ENCODE measurements at places on chromosomes 5 and 9. TPM values are rescaled to one million over a fixed set of nuclear protein-coding genes. Genes with fewer than 3 reads are reported as not detected.

The CDC20B gene
- total RNA-seq, result not detected

The HEMGN gene
- not detected for total RNA-seq

The SEMA6A gene
- total RNA-seq, result 37.8 TPM

The GADD45G gene
- 6.2 TPM for total RNA-seq

The FAXDC2 gene
- 15.0 TPM for total RNA-seq

The PRSS3 gene
- total RNA-seq, result 6.5 TPM

The PCDH1 gene
- 127 TPM for total RNA-seq

The STPG3 gene
- not detected for total RNA-seq

The PCDHGB7 gene
- total RNA-seq, result 11.7 TPM

The RNF183 gene
- total RNA-seq, result 0.96 TPM

The TEX48 gene
- total RNA-seq, result not detected

The MCTP1 gene
- total RNA-seq, result 35.8 TPM

The MTRR gene
- 68.7 TPM for total RNA-seq

The CCL21 gene
- total RNA-seq, result 55.1 TPM

The PCDHGA10 gene
- 7.4 TPM for total RNA-seq

The RELL2 gene
- total RNA-seq, result 4.4 TPM

The OGN gene
- 18.1 TPM for total RNA-seq

The CCDC152 gene
- total RNA-seq, result 0.47 TPM

The F2RL1 gene
- 16.8 TPM for total RNA-seq

The FGF1 gene
- not detected for total RNA-seq

The SLC24A2 gene
- total RNA-seq, result 0.05 TPM

The HAPLN1 gene
- 0.44 TPM for total RNA-seq
